ENCODE measurements at places on chromosomes 7 and 10.

- DNase-seq, result no peak
These were observed 138.1 kb upstream of the POM121L12 start for GRCh38 chr7:52897288-52897687.

GRCh38 chr7:130723784-130724183 lies 10.2 kb downstream of the KLF14 start:
- DNase-seq, result no peak

- no peak for DNase-seq
These were observed 222.9 kb downstream of the CAMK1D start for GRCh38 chr10:12572281-12572680.

DNA sequence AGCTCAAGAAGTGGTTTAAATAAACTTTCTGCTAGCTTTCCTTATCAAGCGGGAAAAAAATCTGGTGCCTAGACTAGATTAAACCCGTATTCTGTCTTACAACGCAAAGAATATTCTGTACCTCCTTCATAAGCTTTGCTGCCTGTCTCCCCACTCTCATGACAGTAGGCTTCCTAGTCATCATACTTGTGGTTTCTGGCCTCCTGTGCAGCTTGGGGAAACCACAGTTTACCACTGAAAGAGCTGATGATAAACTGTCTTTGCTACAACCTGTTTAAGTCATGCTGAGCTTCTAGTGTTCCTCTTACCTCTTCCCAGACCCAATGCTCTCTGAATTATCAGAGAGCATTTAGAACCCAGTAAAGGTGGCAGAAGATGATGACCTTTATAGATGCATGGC lies 55.0 kb downstream of the PODXL start:
- no peak for DNase-seq

DNA sequence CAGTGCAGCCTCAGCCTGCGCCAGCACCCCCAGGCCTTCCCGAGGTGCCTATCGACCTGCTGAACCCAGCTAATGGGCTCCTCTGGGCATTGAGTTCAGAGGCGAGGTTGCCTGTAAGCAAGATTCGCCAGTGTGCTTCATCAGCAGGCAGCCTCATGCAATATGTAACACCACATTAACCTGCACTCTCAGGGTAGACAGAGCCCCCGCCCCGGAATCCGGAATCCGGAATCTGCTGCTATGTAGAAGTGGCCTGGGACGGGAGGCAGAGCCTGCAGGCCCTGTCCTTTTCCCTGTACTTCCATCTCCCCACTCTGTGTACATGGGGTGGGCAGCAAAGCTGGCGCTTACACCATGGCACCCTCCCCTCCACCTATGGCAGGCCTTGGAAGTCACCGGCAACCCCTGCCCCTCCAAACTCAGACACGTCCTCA lies 83.9 kb upstream of the RET start:
- DNase-seq, result no peak
